Cortex of kidney (tissue), 1 donor: ENCODE measurements at places on chromosomes 3 and 15.

GRCh38 chr3:162742159-162742717 lies 1245.6 kb downstream of the OTOL1 start:
- no peak for DNase-seq

DNA sequence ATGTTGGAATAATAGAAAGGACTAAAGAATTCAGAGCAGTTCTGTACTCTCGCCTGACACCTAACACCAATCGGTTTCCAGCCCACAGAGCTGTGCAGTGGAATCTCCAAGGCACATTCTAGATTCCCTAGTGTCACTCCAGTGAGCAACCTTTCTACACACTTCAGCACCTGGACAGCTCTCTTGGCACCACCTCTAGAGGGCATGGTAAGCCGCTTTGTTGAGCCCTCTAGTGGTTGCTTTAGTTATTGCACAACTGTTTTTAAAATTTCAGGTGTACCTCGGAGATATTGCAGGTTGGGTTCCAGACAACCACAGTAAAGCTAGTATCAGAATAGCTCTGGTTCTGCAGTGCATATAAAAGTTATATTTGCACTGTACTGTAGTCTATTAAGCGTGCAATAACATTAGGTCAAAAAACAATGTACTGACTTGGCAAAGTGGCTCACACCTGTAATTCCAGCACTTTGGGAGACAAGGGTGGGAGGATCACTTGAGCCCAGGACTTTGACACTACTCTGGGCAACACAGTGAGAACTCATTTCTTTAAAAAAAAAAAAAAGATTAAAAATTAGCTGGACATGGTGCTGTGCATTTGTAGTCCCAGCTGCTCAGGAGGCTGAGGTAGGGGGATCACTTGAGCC lies 26.5 kb upstream of the ERC2 start:
- DNase-seq = no peak

DNA sequence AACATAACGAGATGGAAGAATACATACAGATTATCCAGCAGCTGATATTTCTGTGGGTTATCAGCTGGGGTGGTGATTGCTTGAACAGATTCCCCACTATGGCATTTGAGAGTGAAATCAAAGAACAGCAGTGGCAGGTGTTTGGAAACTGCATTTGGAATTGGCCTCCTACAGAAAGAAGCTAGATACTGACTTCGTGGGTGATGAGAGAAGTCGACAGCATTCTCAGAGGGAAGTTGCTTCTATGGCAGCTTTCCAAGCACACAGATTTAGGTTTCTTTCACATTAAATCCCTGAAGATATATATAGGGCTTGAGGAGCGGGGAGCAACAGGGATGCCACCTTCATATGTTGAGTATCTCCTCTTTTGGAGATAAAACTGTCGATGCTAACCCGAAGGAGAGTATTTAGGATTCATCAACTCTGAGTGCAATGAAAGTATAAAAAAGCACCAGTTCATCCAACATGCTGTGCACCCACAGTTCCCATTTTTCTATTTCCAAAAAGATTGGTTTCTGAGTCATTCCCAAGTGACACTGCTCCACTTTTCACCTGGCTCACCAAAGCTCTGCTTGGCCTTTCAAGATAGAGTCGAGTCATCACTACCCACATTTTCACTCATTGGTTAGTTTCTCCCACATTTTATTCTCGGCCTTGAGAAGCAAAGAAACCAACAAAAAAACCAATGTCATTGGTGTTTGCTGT lies 579.8 kb upstream of the SUCLG2 start:
- no peak for DNase-seq

- DNase-seq = no peak
These were observed 291.9 kb upstream of the NR2F2 start for GRCh38 chr15:96038650-96039049.

DNA sequence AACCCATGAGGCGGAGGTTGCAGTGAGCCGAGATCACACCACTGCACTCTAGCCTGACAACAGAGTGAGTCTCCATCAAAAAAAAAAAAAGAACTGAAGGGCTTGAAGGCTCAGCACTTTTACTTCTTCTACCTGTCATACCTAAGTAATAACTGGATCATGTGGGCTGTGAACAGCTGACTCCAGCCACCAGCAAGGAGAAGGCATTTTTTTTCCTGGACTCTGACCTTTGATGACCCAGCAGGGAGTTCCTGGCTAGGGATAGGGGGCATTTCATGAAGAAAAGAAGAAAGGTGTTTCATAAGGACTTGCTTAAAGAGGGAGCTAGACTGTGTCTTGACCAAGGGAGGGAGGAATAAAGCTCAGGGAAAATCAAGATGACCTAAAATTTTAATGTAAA lies 266.0 kb downstream of the ZNF621 start:
- no peak for DNase-seq

DNA sequence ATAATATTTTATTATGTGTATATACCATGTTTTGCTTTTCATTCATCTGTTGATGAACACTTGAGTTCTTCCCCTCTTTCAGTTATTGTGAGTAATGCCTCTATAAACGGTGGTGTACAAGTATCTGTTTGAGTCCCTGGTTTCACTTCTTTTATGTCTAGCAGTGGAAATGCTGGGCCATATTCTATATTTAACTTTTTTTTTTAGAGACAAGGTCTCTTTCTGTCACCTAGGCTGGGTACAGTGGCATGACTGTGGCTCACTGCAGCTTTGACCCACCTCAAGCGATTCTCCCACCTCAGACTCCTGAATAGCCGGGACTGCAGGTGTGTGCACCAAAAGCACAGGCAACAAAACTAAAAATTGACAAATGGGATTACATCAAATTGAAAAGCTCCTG lies 19.9 kb downstream of the GOLM2 start:
- no peak for DNase-seq

DNA sequence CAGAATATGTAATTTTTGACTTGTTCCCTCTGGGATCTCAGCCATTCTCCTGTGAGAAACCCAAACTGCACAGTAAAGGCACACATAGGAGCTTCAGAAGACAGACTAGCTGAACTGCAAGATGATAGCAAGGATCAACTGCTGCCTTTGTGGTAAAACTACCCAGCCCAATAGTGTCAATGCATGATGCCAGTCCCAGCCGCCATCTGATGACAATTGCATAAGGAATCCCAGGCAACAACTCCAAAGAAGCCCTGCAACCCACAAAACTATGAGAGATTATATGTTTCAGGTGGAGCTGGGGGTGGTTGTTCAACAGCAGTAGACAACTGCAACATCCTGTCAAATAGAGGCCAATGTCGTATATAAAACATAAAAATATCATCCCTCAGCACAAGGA lies 192.4 kb upstream of the ARPP21 start:
- DNase-seq = no peak

DNA sequence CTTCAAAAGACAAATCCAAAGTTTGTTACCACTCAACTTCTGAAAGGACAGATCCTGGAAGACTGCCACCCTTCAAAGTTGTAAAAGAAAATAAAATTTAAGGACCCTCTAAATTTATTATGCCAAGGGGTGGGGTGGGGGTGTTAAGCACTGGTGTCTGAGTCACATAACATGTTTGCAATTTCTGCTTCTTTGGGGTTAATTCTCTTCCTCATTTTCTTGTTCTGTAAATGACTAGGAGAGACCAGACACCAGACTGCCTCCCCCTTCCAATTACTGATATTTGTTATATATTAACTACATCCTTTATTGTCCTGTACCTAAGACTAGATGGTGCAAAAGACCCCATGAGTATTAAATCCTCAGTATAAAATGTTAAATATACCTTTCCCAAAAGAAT lies 242.8 kb downstream of the ZNF385D start:
- no peak for DNase-seq

- no peak for DNase-seq
These were observed 5.5 kb upstream of the CTSH start for GRCh38 chr15:78950343-78950742.

GRCh38 chr3:186939536-186939935 lies 9.2 kb downstream of the ST6GAL1 start:
- DNase-seq = no peak

DNA sequence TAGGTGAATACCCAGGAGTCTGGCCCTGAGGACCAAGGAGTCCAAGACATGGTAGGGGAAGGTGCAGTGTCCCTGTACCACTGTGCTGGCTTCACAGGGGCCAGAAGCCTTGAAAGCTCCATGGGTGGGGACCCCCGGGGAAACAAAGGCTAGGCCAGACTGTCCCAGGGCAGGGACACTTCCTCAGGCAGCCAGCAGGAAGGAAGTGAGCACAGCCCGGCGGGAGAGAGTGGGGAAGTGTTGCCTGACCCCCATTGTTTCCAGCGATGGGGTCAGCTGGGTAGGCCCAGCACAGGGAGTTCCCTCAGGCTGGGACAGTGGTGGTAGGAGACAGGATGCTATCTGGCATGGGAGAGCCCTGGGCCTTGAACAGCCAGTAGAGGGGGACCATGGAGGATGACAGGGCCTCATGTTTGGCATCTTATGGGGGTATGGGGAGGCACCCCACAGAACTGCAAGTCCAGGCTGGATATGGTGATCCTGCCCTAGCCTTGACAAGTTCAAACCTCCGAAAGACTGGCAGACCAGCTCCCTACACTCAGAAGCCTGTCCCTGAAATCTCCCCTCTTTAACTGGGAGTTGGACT lies 1.2 kb upstream of the HYAL2 start:
- no peak for DNase-seq

- DNase-seq = no peak
These were observed 7.9 kb upstream of the RTP3 start for GRCh38 chr3:46489875-46490274.

DNA sequence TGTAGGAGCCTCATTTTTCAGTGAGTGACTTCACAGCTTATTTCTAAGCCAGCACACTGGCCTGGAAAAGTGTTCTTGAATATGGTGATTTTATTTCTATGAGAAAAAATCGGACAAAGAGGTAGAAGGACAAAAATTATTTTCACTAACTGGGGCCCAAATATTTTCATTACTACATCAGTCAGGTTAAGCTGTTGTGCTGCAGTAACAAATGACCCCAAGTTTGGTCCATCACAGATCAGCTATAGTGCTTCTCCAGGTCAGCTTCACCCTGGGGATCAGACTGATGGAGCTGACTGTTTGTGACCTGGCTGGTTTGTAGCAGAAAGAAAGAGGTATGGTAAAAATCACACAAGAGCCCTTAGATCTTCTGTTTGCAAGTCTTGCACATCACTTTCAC lies 97.9 kb upstream of the STT3B start:
- no peak for DNase-seq

DNA sequence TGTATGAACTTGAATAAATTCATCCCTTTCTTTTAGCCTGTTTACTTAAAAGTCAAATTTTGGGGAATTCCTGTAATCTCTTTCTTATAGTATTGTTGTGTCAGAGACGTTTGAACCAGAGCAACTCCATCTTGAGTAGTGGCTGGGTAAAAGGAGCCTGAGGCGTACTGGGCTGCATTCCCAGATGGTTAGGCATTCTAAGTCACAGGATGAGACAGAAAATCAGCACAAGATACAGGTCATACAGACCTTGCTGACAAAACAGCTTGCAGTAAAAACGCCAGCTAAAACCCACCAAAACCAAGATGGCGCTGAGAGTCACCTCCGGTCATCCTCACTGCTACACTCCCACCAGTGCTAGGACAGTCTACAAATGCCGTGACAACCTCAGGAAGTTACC lies 94.5 kb downstream of the P3H2 start:
- DNase-seq = no peak
